ENCODE measurements at places on chromosomes 16 and 17.

GRCh38 chr17:68319410-68320162 is 28.3 kb downstream of the ARSG start:
- DNase-seq = no peak

- peak; percentile 39 for DNase-seq
These were observed 21.4 kb downstream of the SERPINF1 start for GRCh38 chr17:1783271-1783670.

DNA sequence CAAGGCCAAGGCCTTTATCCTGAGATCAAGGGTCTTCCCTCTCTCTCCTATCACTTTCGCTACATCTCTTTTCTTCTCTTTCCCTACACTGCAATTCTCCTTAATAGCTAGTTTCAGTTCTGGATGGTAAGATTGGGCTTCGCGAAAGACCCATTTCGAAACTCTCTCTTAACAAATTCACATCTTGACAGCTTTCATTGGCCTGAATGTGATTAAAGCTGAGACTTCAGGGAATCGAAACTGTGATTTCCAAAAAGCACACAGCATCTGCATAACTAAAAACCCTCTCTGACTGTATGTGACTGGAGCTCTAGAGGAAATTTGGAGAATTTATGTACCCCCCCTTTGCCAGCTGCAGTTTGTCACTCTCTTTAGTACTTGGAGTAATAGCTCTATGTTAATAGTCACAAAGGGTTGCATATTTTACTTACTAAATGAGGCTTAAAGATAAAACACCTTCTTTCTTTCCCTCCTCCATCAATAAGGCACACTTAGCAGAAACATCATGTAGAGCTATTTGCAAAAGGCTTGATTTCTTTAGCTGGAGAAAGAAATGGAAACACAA is 105.3 kb upstream of the FAM20A start:
- DNase-seq = no peak

GRCh38 chr17:50568659-50569058 is 8.1 kb downstream of the CACNA1G start:
- DNase-seq = no peak

- DNase-seq = no peak
These were observed 752 bp downstream of the EXOSC6 start for GRCh38 chr16:70250748-70251628.

DNA sequence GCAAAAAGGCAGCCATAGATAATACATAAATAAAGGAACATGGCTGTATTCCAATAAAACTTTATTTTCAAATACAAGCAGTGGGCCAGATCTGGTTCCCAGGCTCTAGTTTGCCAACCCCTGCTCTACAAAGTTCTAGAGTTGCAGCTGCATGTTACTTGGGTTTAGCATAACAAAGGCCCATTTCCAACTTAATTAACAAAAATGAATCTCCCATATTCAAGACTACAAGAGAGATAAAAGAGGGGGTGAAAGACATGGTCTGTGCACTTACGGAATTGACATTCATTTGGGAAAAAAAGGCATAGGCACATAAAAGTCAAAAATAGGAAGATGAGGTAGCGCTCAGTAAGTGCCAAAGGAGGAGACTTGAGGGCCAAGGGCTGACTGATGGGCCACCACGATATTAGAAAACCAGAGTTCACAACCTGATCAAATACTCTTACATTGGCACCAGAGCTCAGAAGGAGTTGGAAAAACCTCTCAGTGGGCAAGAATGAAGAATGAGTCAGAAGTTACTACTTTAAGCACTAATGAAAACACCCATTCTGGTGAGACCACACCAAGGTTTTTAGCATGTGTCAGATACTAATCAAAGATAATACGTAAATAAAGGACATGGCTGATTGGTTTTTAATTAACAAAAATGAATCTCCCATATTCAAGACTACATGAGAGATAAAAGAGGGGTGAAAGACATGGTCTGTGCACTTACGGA is 164.0 kb downstream of the VPS53 start:
- peak; percentile 71 for DNase-seq

- DNase-seq = no peak
These were observed 843.7 kb downstream of the CDH11 start for GRCh38 chr16:64278196-64278595.

DNA sequence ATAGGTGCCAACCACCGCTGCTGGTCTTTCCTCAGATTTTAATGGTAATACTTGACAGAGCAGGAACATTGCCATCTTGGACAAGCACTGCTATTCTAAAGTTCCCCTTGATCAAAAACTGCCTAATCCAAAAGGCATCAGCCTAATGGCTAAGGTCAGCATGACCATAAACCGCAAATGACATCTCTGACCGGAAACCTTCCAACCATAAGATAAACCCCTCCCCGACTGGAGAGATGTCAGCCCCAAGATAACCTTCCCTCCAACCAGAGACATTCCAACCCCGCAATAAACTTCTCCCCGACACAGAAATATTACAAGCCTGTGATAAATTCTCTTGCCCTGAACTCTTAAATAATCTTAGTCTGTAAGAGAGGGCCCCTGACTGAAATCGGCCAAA is 7.4 kb upstream of the DHX40 start:
- no peak for DNase-seq

DNA sequence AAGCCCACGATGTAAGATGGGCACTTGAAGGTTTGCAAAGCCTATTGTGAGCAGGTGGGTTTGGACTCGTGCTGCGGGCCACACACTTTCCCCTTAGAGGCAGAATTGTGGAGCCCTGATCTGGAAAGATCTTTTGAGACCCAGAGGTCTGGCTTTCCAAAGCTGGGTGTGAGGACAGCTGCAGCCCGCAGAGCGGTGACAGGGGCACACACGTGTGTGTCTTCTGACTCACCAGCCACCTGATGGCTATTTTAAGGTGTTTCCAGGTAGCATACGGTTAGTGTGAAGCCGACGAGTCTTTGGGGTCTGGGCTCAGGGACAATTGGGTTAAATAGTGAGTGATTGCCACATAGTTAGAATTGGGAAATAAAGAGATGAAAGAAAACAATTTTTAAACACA is 108.9 kb upstream of the GSE1 start:
- DNase-seq = no peak

GRCh38 chr16:25073854-25074253 is 37.7 kb upstream of the LCMT1 start:
- no peak for DNase-seq

GRCh38 chr16:47037396-47037745 is 63.9 kb upstream of the DNAJA2 start:
- no peak for DNase-seq

DNA sequence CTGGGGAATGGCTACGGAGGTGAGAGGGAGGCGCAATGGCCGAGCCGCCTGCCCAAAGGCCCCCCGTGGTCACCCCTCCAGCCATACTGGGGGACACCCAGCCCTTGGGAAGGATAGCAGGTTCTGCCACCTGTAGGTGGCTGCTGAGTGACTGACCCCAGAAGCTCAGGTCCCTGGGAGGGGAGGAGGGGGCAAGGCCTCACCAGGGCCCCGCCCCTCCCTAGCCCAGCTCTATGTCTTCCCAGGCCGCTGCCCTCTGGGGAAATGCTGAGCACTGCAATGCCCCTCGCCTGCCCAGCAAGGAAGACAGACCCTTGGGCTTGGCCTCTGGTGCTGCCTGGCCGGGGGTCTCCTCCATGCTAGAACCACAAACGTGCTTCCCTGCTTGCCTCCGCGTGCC is 11.4 kb upstream of the CLDN9 start:
- no peak for DNase-seq

- DNase-seq = no peak
These were observed 19.3 kb downstream of the MYLK3 start for GRCh38 chr16:46728806-46729205.

- DNase-seq = no peak
These were observed 5.4 kb downstream of the WBP2 start for GRCh38 chr17:75849724-75850123.

DNA sequence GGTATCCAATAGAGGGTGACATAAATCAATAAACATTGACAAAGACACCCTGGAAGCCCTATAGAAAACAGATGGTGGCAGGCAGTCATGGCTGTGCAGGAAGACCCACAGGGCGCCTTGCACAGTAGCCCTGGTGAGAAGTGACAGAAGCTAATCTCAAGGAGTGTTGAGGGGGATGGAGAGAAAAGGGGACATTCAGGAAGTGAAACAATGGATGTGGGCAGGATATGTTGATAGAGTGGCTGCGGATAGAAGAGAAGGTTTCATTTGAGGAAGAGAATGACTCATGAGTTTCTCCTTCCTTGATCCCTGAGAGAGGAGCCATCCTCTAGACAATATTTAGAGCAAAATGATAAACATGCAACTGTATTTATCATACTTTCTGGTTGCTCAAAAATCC is 468.8 kb upstream of the HSBP1 start:
- no peak for DNase-seq

- DNase-seq = no peak
These were observed 12.5 kb downstream of the SLC22A31 start for GRCh38 chr16:89187770-89188392.

DNA sequence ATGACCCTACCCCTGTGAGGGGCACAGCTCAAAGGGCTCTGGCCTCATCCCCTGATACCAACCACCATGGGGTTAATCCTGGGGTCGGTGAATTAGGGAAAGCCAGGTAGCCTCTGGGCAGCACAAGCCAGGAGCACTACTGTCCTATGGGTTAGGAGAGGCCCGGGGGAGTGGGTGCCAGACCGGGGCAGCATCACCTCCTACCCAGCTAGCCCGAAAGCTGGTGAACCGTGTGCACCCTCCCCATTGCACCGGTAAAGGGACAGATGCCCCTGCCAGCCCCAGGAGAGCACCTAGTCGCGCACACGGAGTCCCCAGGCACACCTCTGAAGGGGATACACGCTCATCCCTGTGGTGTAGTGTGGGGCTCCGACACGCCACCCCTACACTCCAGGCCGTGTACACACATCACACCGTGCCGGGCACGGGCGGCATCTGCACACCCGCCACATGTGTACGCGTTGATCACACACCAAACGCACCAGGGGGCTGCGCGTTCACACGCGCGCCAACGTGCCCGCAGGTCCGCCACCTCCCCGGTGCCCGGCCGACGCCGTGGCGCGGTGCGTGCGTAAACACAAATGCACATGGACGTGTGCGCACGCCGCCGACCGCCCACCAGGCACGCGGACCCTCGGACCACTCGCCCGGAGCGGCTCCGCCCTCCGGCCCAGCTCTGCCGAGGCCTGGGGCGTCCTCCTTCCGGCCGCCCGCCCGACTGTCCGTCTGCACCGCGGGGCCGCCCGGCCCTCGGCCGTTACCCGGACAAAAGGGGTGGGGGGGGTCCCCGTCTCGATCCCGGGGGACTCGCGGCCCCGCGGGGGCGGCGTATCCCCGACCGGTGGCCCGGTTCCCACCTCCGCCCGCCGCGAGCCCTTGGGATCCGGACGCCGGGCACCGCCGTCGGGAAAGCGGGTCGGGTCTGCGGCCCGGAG is 785 bp downstream of the UBALD1 start:
- DNase-seq = peak; percentile 17

DNA sequence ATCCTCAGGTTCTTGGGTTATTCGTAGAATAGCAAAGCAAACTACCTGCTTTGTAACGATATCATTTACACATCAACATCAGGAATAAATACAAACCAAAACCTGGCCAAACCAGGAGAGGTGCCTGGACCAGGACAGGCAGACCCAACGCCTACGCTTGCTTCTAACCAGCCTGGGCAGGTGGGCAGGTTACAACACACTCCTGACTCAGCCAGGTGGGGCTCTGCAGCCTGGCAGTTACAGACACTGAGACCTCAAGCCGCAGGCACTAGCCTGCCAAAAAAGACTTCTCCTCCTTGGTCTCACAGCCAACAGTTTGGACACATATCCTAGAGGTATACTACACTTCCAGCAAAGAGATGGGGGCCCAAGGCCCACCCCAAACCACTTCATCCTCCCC is 14.0 kb downstream of the ANKRD11 start:
- no peak for DNase-seq

GRCh38 chr17:4607773-4608187 is 23.5 kb downstream of the SMTNL2 start:
- peak; percentile 62 for DNase-seq

DNA sequence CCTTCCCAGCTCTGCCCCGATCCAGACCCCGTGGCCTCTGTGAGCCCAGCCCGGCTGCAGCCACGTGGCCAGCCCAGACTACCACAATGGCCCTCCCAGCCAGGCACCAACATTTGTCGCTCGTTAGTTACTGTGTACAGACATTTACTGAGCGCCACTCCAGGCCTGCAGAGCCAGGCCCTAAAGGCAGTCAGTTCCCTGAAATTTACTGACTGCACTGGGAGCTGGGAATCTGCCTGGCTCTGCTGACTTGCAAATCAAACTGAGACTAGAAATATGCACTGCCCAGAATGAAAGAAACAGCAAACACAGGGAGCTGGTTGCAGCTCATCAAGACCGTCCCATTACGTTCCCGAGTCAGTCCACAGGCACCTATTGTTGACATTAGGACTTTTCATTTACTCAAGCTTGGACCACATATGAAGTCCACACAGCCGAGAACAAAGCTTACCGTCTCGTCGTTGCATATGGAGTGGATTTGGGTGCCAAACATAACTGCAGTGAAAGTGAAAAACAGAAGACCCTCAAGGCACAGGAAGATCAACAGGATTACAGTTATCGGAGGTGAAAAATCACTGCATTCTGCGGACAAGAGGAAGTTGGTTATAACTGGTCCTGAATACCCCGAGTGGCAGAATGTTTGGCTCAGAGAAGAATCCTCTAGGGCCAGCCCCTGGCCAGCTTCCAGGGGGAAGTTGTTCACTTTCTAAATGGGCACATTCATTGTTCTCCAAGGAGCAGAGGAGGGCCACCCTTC is 34.5 kb downstream of the ZDHHC7 start:
- DNase-seq = no peak

- no peak for DNase-seq
These were observed 68.4 kb downstream of the SPAG9 start for GRCh38 chr17:51052235-51052634.

DNA sequence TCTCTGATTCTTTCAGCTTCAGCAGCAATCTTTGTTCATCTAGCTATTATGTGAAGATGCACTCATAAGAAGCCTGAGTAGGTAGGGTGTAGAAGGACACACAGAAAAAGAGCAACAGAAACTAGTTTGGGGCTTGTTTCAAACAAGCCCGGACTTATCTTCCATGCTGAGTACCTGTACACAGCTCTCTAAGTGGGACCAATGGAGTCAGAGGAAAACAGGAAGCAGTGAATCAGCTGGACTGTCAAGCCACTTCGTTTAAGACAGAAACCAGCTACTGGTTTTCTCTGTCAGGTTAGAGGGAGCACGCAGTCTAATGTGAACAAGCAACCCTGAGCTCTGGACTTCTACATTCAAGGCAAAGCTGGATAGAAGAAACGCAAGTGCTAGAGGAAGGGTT is 16.0 kb downstream of the MAP2K6 start:
- no peak for DNase-seq

DNA sequence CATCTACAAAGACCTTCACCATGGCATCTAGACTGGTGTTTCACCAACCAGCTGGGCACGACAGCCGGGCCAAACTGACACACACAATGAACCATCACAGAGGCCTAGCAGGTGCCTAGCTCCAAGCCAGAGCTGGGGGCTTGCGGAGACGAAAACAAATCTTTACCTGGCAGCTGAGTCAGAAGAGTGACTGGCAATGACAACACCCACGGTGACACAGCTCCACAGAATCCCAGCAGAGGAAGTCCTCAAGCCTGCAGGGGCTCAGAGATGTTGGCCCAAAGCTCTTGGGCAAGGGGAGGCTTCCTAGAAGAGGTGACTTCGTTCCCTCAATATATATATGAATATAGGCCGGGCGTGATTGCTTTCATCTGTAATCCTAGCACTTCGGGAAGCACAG is 5.1 kb downstream of the MMP25 start:
- DNase-seq = no peak
